Activated CD4-positive, alpha-beta T cell treated with anti-CD3 and anti-CD28 coated beads, Interleukin-2, amount 50 U/mL, for 4 hours (primary cell): ENCODE measurements at places on chromosomes 13 and 19.
A peak's percentile ranks its signal among the peaks of the same experiment; 100 is the strongest.

DNA sequence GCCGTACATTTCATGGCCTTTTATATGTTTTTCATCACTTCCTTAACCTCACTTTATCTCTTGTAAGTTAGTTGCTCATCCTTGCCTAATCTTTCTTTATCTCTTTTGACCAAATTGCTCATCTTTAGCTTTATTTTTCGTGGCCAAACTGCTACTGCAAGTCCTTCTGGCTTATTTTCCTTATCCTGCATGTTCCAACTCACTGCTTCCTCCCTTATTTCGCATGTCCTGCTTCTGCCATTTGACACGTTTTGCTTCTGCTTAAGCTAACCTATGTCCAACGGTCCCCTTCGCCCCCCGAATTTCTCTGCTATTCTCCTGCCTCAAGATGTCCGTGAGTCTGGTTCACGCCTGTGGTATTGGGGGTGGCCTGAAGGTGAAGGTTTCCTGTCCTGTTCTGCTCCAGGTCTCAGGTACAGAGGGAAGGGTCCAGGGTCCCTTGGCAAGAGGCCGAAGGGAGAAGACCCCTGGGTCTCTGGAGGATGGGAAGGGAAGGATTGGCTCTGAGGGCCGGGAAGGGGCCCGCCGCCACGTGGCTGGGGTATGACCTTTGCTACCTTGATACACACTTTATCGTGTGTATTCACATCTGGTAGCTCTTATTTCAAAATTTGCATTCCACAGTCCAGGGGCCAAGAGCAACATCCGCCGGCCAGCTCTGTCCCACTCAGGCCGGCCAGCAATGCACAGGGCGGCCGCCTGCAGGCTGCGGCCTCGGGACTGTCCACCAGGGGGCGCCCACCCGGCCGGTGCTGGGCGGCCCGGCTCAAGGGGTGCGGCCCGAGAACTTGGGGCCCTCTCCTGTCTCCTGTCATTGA is 2.9 kb upstream of the C19orf85 start:
- DNase-seq: peak; percentile 51

- no peak for DNase-seq
Observed at GRCh38 chr19:10379880-10380312, 476 bp downstream of the TYK2 start.

GRCh38 chr19:16330806-16331690 is 6.4 kb downstream of the KLF2 start:
- DNase-seq: no peak

- no peak for DNase-seq
Observed at GRCh38 chr13:113489171-113489548, 1.4 kb downstream of the DCUN1D2 start.

DNA sequence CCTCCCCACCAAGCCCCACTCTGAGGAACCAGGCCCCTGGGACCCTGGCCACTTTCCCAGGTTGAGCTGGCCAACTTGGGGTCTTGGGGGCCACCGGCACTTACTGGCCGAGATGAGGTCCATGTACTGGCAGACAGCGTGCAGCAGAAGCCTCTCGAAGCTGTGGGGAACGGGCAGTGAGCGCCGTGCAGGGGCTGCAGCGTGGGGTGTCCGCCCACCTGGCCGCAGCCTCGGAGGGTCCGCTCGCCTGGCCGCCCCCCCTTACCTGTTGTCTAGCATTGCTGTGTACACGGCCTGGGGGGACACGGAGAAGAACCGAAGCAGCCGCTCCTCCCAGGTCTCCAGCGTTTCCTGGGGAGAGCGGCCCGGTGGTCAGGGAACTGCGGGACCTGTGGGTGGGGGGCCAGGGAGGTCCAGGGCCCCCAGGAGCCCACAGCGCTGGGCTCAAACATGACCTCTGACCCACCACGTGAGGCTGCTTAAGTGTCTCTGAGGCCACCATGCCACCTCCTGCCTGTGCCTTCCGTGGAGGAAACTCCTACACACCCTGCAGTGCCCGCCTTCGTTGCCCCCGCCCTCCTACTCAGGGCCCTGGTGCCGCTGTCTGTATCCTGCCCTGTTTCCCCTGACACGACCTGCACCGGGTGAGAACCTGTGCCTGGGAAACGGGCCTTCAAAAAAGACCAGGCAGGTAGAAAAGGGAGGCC is 6.2 kb downstream of the RNU6-9 start:
- DNase-seq: no peak

- no peak for DNase-seq
Observed at GRCh38 chr19:1171755-1172352, 2.2 kb downstream of the SBNO2 start.

DNA sequence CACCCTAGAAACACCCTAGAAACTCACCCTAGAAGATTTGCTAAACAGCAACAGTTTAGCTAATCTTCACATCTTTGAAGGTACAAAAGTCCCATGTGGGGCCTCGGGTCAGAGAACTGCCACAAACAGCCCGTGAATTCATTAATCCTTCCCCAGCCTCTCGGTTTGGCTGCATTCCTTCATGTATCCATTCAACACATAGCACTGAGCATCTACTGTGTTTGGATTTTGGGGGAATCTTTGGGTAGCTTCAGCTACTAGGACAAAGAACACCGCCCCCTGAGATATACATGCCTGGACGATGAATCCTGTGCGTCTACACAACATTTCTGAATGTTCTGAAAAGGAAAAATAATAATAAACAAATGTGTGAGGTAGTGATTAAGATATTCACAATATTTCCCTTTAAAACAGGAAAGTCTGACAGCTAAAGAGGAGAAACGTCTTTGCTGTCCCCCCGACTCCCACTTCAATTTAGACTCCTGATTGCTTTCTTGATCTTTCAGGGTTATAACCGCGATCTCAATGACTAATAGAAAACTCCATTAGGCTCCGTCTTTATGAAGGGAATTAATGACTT is 63.5 kb downstream of the ALOX5AP start:
- DNase-seq: no peak

DNA sequence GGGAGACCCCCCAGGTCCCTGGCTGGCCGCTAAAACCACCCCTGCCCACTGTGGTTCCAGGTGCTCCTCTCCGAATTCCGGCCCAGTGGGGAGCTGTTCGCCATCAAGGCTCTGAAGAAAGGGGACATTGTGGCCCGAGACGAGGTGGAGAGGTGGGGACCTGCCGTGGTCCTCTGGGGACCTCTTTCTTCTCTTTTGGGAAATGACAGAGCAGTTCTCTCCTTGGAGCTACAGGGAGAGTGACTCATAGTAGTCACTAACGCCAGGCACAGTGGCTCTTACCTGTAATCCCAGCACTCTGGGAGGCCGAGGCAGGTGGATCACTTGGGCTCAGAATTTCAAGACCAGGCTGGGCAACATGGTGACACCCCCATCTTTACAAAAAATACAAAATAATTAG is 7.3 kb downstream of the PTGER1 start:
- DNase-seq: no peak

DNA sequence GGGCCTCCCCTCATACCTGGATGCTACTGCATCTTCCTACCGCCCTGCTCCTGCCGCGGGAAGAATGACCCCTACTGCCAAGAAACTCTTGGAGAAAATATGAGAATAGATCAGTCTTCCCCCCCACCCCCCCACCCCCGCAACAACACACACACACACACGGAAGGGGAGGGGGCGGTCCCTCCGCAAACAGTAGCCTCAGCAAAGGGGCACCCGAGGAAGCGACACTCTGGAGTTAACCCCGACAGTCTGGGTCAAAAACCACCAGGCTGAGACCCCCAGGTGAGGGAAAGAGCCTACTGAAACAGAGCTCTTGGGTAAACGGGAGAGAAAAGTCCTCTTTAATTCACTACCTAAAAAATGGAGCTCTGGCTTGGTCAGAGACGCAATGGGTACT is 1.2 kb downstream of the MED26 start:
- DNase-seq: peak; percentile 14

DNA sequence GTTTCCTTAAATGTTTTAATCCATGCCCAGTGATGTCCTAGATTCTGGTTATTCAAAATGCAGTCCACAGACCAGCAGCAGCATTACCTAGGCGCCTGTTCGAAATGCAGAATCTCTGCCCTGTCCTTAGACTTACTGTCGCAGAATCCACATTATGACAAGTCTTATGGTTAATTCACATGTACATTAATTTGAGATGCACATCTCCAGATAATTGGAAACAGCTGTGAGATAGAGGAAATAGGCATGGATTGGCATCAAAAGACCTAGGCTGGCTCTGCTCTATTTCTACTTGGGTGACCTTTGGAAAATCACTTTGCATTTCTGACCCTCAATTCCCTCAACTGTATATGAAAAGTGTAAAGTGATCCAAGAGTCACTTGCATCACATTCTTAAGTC is 700.7 kb downstream of the DIAPH3 start:
- DNase-seq: no peak

DNA sequence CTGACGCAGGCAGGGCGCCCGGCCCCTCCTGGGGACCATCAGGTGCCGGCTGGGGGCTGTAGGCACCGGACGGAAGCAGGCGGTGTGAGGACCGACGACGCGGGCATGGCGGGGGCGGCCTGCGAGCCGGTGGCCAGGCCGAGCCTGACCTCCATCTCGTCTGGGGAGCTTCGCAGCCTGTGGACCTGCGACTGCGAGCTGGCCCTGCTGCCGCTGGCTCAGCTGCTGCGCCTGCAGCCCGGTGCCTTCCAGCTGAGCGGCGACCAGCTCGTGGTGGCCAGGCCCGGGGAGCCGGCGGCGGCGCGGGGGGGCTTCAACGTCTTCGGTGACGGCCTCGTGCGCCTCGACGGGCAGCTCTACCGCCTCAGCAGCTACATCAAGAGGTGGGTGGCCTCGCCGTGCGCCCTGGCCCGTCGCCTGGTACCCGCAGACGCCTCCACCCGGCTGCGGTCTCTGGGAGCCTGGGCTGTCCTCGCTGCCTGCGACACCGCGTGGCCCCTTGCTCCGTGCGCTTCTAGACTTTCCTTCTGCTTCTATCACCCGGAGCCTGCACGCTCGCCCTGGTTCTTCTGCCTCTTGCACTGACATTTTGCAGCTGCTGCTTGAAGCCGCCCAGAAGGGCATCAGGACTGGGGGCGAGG is 460 bp downstream of the MEDAG start:
- no peak for DNase-seq

DNA sequence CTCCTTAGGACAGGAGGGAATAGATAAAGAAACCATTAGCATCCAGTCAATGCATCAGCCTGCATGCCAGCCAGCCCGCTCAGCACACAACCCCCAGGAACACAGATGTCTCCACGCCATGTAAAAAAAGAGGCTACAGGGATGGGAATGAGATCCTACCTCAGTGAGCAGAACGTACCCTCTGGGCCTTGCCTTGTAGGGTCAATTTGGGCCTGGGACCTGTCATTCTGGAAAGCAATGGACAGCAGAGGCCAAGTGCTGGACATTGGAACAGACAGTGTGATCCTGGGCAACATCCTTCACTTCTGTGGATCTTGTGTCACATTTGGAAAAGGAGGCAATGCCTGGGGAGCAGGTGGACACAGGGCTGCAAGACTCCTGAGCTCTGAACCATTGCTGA is 26.0 kb downstream of the VSTM2B start:
- no peak for DNase-seq

GRCh38 chr13:95426631-95427030 is 125.4 kb upstream of the ABCC4 start:
- DNase-seq: no peak

DNA sequence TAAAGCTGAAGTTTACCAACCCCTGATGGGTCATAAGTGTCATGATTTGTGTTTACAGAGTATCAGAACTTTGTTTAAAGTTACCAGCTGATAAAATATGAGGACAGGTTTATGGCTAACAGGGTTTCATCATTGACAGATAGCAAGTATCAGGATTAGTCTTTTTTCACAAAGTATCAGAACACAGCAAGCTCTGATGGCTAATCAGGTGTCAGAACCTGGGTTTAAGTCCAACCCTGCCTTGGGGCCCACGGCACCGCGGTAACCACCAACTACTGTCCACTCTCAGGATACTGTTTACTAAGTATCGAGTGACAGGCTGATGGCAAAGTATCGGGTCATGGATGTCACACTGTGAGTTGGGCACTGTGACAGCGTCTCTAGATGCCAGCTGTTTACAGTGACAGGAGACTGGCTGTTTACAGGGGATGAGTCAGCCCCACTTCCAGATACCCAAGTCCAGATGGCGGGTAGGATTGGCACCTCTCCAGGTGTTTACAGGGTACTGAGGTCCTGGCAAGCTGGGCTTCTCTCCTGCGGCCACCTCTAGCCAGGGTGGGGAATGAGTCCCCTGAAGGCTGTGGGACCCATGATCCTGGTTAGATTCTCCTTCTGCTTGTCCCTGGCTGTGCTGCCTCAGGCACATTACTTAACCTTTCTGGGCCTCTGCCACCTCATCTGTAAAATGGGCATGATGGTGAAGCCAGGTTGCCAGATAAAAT is 21.8 kb downstream of the ARRDC2 start:
- no peak for DNase-seq

DNA sequence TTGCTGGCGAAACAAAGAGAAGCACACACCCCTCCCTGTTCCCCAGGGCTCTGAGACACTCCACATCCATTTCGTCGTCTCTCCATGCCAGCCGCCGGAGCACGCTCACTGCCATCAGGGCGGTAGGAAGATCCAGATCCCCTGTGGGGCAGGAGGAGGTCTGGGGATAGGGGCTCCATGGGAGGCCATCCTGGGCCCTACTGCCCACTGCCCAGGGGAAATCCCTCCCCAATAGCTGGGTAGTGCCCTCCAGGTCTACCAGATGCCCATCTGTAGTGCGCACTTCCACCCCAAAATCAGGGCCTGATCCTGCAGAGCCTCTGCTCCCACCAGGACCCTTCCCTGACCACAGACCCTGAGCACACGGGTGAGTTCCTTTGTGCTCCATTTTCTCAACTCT is 80.3 kb downstream of the EFNB2 start:
- no peak for DNase-seq

GRCh38 chr19:13056052-13056660 is 46.5 kb downstream of the LYL1 start:
- no peak for DNase-seq
